ENCODE measurements at places on chromosomes 16 and 17.

DNA sequence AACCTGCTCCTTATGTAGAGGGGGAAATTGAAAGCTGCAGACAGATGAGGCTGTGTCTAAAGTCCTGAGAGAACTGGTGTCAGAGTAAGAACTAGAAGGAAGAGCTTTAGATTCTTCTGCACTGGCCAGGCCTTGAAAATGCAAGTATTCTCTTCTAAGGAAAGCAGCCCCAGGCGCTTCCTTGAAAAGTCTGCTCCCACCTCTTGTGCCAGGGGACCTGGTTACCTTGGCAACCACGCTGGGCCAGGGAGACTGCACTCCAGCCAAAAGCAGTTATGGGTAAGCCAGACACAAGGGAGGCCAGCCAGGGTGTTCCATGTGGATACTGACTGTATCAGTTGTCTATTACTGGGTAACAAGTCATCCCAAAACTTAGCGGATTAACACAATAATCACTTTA is 228.6 kb upstream of the SDK2 start:
- H3K27ac ChIP-seq, result no peak overlapping the region
- no peak overlapping the region for H3K4me3 ChIP-seq
- H3K36me3 ChIP-seq, result no peaks in the 10 kb centered on the region
- DNase-seq, result no peak
- H3K4me1 ChIP-seq, result no peaks in the 10 kb centered on the region

GRCh38 chr17:19991252-19991885 is 13.7 kb upstream of the AKAP10 start:
- no peak overlapping the region for H3K4me3 ChIP-seq
- no peak overlapping the region for H3K27ac ChIP-seq
- no peaks in the 10 kb centered on the region for H3K27me3 ChIP-seq
- peak; percentile 22 for DNase-seq
- H3K36me3 ChIP-seq, result no peaks in the 10 kb centered on the region
- no peaks in the 10 kb centered on the region for H3K4me1 ChIP-seq

DNA sequence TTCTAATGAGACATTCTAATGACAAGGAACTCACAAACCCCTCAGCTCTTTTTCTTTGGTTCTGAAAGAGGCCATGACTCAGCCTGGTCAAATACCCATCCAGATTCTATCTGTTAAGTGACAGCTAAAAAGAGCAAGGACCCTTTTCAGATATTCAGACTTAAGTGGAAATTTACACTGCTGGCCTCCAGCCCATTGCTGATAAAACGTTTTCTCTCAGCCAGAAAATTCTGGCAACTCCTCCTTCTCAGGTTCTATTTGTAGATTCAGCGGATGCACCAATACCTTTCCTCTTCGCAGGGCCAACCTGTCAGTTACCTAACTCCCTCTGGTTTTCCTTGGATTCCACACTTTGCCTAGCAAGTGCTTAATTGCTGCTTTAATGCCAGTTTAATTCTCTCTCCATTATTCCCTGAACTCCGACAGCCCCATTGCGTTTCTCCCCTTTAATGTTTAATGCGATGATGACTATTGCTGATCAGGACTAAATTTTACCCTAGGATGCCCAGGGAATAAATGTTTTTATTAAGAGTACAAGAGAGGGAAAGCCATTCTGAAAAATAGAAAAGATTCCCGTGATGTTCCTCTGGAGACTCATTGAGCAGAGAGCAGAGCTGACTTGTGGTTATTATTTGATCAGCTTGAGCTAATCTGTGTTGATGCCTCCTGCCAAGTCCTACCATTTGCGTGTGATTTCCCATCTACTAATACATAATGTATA is 35.9 kb upstream of the TOM1L1 start:
- DNase-seq, result no peak
- peaks cover 16% of the 10 kb centered on the region for H3K27me3 ChIP-seq
- H3K27ac ChIP-seq, result no peak overlapping the region
- no peaks in the 10 kb centered on the region for H3K4me1 ChIP-seq

DNA sequence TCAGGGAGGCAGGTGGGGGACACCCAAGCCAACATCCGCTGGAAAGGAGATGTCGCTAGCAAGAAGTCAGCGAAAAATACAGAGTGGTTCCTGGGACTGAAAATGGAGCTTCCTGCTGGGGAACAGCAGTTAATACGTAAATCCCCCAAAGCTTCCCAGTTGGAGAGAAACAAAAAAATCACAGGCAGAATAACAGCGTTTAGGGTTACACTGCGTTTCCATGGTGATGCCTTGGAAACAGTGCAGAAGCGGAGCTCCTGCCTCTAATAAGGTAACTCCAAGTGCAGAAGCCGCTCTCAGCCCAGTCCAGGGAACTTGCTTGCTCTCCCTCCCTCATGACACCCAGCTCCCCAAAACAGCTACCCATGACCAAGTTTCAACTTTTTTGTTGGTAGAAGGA is 73.4 kb downstream of the PLD6 start:
- H3K27ac ChIP-seq, result no peak overlapping the region
- no peak overlapping the region for H3K4me3 ChIP-seq

DNA sequence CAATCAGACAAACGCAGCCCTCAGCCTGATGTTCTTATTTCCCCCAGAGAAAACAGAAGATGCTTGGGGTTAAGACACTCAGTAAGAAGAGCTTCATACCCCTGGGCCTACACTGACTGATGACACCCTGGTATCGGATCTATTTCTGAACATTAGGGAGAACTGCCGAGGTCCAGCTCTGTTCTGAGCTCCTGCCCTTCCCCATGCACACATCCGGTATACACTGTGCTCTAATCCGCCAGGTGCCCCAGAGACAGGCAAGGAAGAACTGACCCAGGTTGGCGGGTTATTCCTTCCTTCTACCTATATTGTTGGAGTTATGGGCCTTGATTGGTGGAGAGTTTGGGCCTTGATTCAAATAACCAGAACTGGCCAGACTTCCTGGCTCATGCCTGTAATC is 58.0 kb upstream of the TEKT3 start:
- peak overlapping the region; percentile 85 for H3K27ac ChIP-seq
- H3K27me3 ChIP-seq, result no peaks in the 10 kb centered on the region
- no peak overlapping the region for H3K4me3 ChIP-seq
- H3K36me3 ChIP-seq, result no peaks in the 10 kb centered on the region
